ENCODE measurements at places on chromosomes 5 and 9.

- DNase-seq: no peak
Measured at GRCh38 chr5:170642066-170642735, 138.4 kb downstream of the KCNIP1 start.

GRCh38 chr9:34642679-34643078 lies 3.8 kb upstream of the GALT start:
- no peak for DNase-seq

DNA sequence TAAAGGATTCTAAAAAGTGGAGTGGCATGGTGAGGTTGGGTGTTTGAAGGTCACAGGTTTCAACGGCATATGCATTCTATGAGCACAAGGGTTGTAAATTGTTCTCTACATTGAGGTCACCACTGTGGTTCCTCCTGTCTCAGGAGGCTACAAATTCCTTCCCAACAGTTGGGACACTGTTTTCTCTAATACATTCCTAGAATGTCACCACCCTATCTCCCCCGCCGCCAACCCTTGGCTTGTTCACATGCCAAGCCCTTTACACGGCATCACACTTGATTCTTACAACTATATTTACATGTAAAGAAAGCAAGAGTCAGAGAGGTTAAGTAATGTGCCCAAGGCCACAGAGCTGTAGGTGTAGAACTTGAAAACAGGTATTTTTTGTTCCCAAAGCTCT lies 315.1 kb downstream of the RAB3C start:
- DNase-seq: no peak

- DNase-seq: no peak
Measured at GRCh38 chr5:103624675-103625074, 62.1 kb upstream of the NUDT12 start.

DNA sequence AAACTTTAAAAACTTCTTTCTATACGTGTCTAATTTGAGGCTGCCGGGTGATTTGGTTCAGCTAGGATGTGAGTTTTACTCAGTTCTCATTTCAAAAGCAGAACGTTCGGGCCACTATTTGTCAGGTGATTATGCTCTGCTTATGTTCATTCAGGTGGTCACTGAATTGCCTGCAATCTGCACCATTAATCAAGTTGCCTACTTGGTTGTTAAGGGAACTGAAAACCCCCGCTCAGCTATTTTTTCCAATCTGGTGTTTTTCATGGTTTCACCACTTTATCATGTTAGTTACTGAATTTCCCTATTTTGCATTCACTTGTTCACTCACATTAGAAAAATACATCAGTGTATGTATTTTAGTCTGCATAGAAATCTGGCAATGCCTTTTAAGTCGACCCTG lies 523.0 kb downstream of the CSNK1G3 start:
- DNase-seq: no peak

DNA sequence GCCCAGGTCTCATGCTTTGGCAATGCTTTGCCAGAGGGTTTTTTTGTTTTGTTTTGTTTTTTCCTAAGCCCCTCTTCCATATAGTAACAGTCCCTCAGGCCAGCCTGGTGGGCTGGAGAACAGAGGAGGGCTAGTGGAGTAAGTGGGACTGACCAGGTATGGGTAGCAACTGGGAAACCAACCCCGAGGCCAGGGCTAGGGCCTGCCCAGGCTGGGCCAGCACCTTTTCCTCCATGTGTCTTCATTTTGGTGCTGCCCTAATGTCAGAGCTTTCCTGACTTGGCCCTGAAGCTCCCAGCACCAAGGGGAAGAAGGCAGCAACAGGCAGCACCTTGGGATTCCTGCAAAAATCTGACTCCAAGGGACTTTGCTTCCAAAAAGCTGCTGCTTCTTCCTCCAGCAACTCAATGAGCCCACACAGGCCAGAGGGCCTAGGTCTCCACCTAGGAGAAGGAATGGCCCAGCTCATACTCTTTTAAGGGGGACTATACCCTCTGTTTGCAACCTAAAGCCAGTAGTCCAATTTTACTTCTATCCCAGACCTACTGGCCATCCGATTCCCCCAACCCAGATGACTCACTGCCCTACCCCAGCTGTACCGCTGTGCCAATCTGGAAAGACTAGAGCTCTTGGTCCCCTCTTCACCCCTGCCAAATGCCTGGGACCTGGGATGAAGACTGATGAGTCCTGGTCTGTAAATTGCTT lies 105.1 kb downstream of the PSD2 start:
- DNase-seq: no peak

DNA sequence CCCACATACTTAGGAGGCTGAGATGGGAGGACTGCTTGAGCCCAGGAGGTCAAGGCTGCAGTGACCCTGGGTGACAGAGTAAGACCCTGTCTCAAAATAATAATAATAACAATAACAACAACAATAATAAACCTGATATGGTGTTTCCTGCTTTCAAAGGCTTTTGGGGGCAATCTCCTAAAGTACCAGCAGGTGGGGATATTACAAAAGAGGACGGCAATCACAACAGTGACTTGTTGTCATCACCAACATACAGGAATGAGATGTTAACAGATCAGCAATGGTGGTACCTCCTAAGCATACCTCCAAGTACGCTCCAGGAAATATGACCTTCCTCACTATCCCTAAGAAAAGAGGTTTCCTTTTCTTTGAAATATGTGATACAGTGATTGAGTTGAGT lies 91.1 kb upstream of the RNF180 start:
- DNase-seq: peak; percentile 19

GRCh38 chr9:123174887-123175518 lies 93.4 kb downstream of the STRBP start:
- no peak for DNase-seq

DNA sequence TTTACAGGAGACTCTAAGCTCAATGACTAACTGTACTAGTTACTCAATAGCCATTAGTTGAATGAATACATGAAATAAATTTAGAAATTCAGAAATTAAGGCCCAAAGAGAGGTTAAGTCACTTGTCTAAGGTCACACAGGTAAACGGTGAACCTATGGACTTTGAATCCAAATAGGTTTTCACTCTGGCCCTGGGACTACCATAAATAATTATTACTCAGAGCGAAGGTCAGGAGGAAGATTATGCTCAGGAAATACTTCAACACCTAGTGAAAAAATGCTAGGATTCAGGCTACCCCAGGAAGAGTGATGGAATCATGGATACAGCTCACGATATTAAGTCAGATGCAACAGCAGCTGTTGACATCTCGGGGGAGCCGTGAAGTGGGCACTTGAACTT lies 417.4 kb downstream of the GABRG2 start:
- no peak for DNase-seq

- DNase-seq: no peak
Measured at GRCh38 chr9:69380301-69380700, 55.3 kb downstream of the ENTREP1 start.

- no peak for DNase-seq
Measured at GRCh38 chr9:19757745-19758144, 31.1 kb downstream of the SLC24A2 start.

- DNase-seq: no peak
Measured at GRCh38 chr5:35458824-35459207, 158.8 kb upstream of the SPEF2 start.

DNA sequence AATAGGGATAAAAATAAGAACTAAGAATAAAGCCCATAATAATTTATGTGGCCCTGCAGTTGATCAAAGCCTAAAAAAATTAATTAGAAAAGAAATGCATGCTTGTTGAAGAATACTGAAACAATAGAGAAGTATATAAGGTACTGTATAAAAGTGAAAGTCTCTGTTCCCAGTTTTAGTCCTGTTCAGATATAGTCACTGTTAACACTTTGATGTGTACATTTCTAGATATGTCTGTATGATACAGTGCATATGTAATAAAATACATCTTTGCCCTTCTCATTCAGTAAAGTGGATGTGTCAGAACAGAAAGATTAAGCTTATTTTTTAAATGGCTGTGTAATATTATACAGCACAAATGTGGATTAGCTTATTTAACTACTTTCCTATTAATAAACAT lies 4.1 kb downstream of the C9orf85 start:
- no peak for DNase-seq

GRCh38 chr5:96384353-96384752 lies 48.7 kb downstream of the PCSK1 start:
- DNase-seq: no peak

DNA sequence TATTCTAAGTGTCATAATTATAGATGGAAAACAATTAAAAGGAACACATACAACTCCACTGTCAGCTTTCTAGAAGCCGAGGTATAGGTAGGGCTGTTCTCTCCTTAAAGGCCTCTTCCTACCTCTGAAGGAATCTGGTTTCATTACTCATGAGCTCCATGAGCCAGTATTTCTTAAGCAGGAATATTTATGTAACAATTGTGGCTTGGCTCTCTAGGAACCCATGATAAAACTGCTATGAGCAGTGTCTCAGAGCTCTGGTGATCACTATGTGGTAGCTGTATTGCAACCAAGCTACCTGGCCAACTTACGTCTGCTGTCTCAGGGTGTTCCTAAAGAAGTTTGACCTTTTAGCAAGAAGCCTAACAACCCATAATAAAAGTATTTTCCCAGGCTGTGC lies 157.7 kb downstream of the CEP120 start:
- DNase-seq: no peak

GRCh38 chr5:146588331-146589027 lies 72.5 kb upstream of the GPR151 start:
- DNase-seq: no peak

GRCh38 chr9:33719581-33720374 lies 75.6 kb upstream of the PRSS3 start:
- DNase-seq: peak; percentile 46

DNA sequence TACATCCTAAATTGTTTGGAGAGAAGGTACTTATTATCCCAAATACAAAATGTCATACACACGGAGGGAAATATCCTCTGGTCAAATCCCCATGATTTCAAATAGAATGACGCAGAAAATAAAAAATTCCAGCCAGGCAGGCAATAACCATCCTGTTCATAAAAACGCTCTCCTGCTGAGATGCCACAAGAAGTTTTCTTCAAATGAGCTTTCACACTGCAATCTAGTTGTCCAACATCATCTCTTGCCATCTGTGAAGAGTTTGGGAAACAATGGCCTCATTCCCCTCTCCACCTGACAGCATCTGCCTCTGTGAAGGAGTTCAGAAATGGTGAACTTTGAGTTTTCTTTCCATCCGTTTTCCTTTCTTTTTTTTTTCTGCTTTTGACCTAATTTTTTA lies 83.3 kb upstream of the SLC30A5 start:
- no peak for DNase-seq

All from DND-41 (cell line).